Vagina (tissue), 2 donors: ENCODE measurements at places on chromosomes 11 and 22.

DNA sequence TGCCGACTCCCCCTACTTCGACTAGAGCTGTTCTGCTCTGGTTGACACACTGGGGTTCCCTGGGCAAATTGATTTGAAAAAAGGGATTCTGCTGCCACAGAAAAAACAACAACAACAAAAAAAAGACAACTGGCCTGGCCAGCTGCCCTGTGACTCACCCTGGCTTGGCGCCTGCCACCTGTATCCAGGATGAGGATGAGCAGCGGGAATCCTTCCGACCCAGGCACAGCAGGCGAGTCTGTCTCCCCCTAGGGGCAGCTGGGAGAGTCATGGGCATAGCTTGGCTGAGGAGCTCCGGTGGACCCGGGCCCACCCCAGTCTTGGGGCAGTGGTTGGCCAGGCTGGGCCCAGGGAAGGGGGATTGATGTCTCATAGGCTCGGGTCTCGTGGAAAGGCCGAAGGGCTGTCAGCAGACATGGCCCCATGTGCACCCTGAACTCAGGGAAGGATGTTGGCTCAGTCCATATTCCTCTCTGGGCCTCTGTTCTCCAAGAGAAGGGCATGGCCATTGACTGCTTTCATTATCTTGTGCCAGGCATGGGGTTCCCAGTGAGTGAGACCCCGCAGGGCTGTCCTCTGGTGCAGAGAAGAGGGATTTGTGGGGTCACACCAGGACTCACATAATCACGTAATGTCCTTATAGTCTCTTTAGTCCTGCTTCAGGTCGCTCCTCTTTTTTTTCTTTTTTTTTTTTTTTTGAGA lies 10.4 kb upstream of the SUN2 start:
- no peak for DNase-seq

DNA sequence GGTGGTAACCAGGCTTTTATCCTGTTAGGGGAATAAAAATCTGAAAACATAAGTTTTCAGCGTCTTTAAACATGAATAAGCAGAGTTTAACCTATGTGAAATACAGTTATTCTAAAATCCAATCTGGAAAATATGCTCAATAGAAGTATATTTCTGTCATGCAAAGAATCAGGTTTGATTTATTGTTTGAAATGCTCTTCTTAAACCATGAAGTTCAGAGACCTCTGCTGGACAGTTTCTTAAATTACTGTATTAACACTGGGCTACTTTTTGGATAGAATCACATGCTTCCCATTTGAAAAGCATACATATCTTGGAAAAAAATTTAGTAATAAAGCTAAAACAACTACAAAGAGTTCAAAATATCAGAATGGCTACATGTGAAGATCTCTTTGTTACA lies 25.4 kb downstream of the APIP start:
- no peak for DNase-seq

DNA sequence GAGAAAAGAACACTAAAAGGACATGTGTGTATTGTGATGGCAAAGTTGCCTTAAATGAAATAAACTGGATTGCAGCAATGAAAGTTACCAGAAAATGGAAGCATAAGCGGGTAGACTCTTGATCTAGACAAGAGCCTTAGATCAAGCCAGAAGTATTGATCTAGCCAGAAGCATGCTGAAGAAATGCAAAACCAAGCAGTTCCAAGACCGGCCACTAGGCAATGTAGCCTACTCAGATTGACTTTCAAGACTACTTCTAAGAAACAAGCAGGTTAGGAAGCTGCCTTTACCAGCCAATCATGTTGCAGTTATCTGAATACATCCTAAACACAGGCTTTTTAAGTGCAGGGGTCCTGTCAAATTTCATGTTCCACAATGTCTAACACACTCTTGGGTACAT lies 54.6 kb downstream of the KCNA4 start:
- DNase-seq = no peak

- no peak for DNase-seq
Observed at GRCh38 chr11:89175796-89176195, 1.9 kb upstream of the TYR start.

GRCh38 chr11:134062265-134063123 lies 6.4 kb upstream of the JAM3 start:
- no peak for DNase-seq

GRCh38 chr11:130783323-130783722 lies 133.0 kb downstream of the SNX19 start:
- DNase-seq = no peak

DNA sequence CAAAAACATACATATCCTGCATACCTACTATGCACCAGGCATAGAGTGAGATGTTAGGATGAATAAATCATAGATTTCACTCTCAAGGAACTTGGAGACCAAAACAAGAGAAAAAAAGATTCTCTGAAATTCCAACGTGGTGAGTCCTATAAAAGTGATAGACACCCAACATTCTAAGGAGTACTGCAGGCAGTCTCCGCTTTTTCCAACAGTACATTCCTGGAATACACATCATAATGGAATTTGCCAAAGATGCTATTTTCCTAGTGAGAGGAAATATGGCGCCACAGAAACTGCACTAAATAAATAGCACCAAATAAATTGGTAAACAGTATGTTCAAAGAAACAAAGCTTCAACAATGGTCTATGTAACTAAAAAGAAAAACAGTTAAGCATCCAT lies 6.0 kb downstream of the TMEM123 start:
- DNase-seq = no peak

DNA sequence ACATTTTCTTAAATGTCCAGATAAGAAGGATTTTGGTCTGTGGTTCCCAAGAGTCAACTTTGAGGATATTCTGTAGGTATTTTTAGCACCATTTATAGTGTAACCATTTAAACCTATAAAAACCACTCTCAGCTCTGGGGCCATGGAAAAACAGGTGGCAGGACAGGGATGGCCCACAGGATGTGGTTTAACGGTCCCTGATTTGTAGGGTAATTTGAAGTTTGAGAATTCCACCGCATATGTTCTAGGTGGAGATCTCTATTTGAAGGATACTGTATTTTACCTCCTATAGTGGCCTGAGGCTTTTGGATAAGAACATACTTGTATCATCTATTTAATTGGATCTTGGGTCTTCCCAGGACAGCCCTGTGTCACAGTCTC lies 62.4 kb upstream of the IGLL5 start:
- DNase-seq = no peak

DNA sequence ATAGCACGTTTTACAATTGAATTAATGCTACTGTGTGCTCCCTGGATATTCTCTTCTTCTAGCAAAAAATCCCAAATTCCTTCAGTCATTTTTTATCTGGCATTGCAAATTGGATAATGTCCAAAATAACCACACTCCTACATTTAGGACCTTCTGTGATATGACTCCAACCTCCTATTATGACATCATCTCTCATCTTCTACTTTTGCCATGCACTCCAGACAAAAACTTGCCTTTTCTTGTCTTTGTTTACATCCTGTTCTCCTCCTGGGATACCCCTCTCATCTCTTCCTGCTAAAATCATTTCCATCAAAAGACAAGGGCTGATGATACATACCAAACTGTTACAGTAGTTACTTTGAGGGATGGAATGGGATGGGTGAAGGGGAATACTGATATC lies 20.6 kb upstream of the TMEM218 start:
- DNase-seq = no peak

- no peak for DNase-seq
Observed at GRCh38 chr11:123477205-123477907, 47.3 kb downstream of the GRAMD1B start.

GRCh38 chr11:122025757-122026156 lies 90.3 kb downstream of the BLID start:
- no peak for DNase-seq

DNA sequence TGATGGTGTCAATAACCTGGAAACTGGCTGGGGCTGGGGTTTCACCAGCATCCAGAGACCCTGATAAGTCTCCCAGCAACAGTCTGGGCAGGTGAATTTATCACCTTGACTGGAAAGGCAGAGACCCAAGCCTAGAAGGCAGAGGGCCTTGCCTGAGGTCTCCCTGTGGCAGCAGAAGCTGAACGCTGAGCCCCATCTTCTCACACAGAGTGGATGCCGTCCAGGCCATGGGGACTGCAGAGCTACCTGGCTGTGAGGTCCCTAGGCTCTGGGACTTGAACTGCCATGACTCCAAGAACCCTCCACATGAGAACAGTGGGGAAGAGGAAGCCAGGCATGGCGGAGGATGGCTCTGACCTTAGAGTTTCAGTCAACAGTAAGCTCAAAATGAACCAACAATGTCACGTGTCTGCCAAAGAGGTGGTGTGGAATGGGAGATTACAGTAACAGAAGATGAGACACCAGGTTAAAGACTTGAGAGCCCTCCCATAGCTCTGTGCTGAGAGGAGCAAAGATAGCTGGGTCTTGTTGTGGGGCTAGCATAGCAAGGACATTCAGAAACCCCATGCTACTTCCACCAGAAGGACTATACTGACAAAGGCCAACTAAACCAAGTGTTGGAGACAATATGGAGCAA lies 79.1 kb upstream of the LINC01488 start:
- no peak for DNase-seq

- no peak for DNase-seq
Observed at GRCh38 chr22:27591060-27591459, 210.5 kb downstream of the MN1 start.

- DNase-seq = no peak
Observed at GRCh38 chr11:117505285-117505970, 177.8 kb downstream of the CEP164 start.

- DNase-seq = no peak
Observed at GRCh38 chr22:38236786-38237185, 35.0 kb downstream of the MAFF start.

DNA sequence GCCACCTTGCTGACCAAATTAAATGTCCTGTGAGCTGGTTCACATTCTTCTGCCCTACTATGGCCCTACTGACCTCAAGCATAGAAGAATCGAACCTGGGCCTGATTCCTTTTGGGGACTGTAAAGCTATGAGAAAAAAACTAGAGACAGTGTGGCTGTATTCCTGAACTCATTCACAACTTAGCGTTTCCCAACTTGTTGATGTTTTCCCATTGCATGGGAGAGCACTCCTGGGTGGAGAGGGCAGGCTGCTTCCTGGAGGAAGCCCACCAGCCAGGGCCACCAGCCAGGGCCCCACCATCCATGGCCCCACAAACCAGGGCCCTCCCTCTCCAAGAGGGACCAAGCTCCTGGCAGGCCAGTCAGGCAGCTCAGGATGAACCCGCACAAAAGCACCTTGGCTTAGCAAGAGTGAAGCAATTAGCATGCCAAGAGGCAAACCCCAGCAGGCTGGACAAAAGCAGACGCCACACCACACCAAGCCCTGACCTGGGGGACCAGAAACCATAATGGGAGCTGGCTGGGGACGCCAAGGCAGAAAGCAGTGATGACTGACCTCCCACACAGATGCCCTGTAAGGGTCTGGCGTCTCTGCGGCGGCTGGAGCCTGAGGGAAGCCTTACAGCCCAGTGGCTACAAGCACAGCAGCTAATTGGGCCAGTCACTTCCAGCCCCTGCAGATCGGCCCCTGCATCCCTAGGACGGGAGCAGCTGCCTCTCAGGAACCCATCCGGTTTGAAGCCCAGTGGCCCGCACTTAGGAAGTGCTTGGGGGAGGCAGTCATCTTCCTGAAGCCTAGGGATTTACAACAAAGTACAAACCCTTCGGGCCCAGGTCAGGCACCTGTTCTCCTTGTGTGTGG lies 2.1 kb downstream of the CERK start:
- DNase-seq = peak; percentile 87

DNA sequence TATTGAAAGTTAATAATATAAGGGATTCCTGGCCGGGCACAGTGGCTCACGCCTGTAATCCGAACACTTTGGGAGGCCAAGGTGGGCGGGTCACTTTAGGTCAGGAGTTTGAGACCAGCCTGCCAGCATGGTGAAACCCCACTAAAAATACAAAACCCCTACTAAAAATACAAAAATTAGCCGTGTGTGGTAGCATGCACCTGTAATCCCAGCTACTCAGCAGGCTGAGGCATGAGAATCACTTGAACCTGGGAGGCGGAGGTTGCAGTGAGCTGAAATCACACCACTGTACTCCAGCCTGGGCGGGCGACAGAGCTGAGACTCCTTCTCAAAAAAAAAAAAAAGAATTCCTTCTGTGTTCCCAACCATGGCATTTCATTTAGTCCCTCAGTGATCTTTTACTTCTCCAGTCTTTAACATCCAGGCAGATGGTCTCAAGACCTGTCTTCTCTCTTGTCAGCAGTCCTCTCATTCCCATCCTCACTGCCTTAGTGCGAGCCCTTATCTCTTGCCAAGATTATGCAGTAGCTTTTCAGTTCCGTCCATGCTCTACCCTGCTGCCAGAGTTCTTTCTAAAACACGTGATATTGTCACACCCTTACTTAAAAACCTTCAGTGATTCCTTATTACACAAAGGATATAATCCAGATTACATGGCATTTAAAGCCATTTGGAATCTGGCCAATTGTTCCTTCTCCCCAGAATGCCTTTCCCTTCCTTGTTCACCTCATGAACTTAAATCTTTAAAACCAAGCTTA lies 17.9 kb downstream of the RTN3 start:
- DNase-seq = no peak
